Activated T-cell treated with anti-CD3 and anti-CD28 coated beads, Interleukin-2, amount 50 U/mL, for 72 hours (primary cell): ENCODE measurements at places on chromosomes 16 and 17.
A peak's percentile ranks its signal among the peaks of the same experiment; 100 is the strongest.

DNA sequence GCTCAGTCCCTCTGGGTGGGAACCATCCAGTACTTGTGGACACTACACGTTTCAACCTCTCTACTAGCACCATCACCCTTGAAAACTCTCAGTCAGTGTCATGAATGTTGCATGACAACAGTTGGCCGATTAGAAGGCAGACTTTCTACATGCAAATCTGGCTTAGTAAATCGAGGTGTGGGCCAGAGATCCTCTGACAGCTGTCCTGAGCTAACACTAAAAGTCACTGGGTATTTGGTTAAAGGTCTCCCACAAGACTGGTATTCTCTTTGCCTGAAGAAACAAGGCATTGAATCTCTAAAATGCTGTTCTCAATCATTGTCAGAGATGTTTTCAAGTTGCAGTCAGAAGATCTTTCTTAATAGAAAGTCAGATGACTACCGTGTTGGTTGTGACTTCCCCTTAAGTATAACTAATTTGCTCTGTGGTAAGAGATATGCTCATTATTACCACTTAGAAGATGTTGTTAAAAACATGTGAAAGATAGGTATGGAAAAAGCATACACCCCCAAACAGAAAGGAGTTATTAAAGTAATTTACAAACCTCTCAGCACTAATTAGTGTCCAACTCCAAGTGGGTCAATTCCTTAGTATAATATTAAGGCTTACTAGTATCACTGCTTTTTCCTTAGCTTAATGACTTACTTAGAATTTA is 62.3 kb downstream of the WNT3 start:
- H3K27ac ChIP-seq: no peak overlapping the region
- no peak for DNase-seq
- H3K4me1 ChIP-seq: no peaks in the 10 kb centered on the region
- H3K27me3 ChIP-seq: no peaks in the 10 kb centered on the region

- peak; percentile 65 for DNase-seq
- no peaks in the 10 kb centered on the region for H3K36me3 ChIP-seq
- H3K27me3 ChIP-seq: peaks cover 12% of the 10 kb centered on the region
- H3K4me1 ChIP-seq: no peaks in the 10 kb centered on the region
- H3K4me3 ChIP-seq: no peak overlapping the region
- H3K27ac ChIP-seq: no peak overlapping the region
These were observed 11.8 kb downstream of the SYT17 start for GRCh38 chr16:19179546-19180490.

- peaks cover 6% of the 10 kb centered on the region for H3K4me1 ChIP-seq
- peaks cover 6% of the 10 kb centered on the region for H3K36me3 ChIP-seq
- no peak overlapping the region for H3K4me3 ChIP-seq
- H3K27me3 ChIP-seq: no peaks in the 10 kb centered on the region
- no peak overlapping the region for H3K27ac ChIP-seq
These were observed 23.9 kb downstream of the SLC39A11 start for GRCh38 chr17:73068322-73069153.

GRCh38 chr16:1338119-1338730 is 4.8 kb downstream of the BAIAP3 start:
- no peak overlapping the region for H3K4me3 ChIP-seq
- no peaks in the 10 kb centered on the region for H3K36me3 ChIP-seq
- H3K27me3 ChIP-seq: peaks cover 20% of the 10 kb centered on the region
- peak; percentile 35 for DNase-seq
- no peak overlapping the region for H3K27ac ChIP-seq

DNA sequence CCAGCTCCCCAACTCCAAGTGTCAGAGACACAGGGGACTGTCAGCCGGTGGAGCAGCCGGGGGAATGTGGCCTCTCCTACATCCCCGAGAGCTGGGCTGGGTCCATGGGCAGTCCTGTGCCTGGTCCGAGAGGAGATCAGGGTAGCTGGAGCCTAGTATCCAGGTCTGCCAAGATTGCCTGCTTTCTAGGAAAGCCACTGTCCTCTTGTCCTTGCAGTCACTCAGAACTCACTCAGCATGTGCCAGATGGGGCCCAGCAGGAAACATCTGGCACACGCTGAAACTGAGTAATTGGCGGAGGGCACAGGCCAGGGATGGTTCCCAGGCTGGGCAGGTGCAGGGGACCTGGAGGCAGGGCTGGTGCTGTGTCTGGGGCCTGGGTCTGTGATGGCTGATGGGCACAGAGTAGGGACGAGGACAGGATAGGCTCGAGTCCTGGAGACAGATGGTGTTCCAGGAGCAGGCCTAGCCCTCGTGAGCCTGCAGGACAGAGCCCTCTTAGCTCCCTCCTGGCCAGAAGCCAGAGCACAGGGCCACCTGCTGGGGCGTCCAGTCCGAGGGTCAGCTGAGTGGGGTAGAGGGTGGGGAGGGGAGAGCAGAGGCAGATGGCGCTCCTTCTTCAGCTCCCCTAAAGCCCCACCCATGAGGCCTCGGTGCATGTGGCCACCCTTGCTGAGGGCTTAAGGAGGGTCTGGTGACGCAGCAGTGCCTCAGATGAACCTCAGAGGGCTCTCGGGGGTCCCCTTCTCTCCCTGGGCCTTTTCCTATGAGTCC is 31.1 kb downstream of the ADCY7 start:
- H3K4me1 ChIP-seq: no peaks in the 10 kb centered on the region
- H3K27ac ChIP-seq: no peak overlapping the region
- H3K27me3 ChIP-seq: no peaks in the 10 kb centered on the region
- H3K4me3 ChIP-seq: no peak overlapping the region
- no peak for DNase-seq

DNA sequence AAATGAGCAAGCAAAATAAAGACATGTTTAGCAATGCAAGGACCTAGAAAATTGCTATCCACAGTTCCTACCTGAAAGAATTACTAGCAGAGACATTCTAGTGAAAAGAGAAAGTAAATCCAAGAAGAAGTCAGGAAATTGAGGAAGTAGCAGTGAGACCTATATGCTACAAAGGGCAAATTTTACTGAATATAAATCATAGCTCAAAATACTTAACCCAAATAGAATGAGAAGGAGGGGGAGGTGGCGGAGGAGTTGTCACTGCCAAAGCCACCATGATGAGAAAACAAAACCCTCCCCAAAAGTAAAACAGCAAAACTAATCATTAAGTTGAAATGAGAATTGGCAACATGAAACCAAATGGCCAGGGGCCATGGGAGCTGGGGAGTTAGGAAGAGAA is 39.3 kb downstream of the PITPNM3 start:
- no peak overlapping the region for H3K27ac ChIP-seq
- H3K36me3 ChIP-seq: no peaks in the 10 kb centered on the region
- H3K27me3 ChIP-seq: no peaks in the 10 kb centered on the region
- no peak for DNase-seq

GRCh38 chr17:13346996-13347762 is 254.6 kb downstream of the HS3ST3A1 start:
- DNase-seq: peak; percentile 34
- H3K36me3 ChIP-seq: peaks cover 4% of the 10 kb centered on the region
- H3K4me1 ChIP-seq: peaks cover 14% of the 10 kb centered on the region
- H3K27ac ChIP-seq: peak overlapping the region; percentile 7
- peaks cover 6% of the 10 kb centered on the region for H3K27me3 ChIP-seq
- peak overlapping the region; percentile 9 for H3K4me3 ChIP-seq

GRCh38 chr16:68230956-68231355 is 5.0 kb downstream of the ESRP2 start:
- no peaks in the 10 kb centered on the region for H3K27me3 ChIP-seq
- no peak overlapping the region for H3K27ac ChIP-seq
- H3K4me3 ChIP-seq: no peak overlapping the region
- H3K4me1 ChIP-seq: peaks cover 33% of the 10 kb centered on the region
- H3K36me3 ChIP-seq: peaks cover 2% of the 10 kb centered on the region

GRCh38 chr16:49617016-49617629 is 238.8 kb downstream of the ZNF423 start:
- no peak for DNase-seq
- H3K27me3 ChIP-seq: no peaks in the 10 kb centered on the region
- H3K36me3 ChIP-seq: no peaks in the 10 kb centered on the region
- H3K4me1 ChIP-seq: no peaks in the 10 kb centered on the region

- H3K4me1 ChIP-seq: peaks cover 50% of the 10 kb centered on the region
- no peaks in the 10 kb centered on the region for H3K27me3 ChIP-seq
- no peak overlapping the region for H3K27ac ChIP-seq
- peak overlapping the region; percentile 75 for H3K4me3 ChIP-seq
These were observed 37.4 kb upstream of the ARHGAP17 start for GRCh38 chr16:25052530-25052929.

GRCh38 chr17:17077861-17078732 is 35.8 kb downstream of the MPRIP start:
- no peak overlapping the region for H3K4me3 ChIP-seq
- DNase-seq: no peak
- H3K36me3 ChIP-seq: peaks cover 2% of the 10 kb centered on the region
- H3K27me3 ChIP-seq: no peaks in the 10 kb centered on the region

GRCh38 chr17:59832883-59833379 is 59.8 kb downstream of the TUBD1 start:
- H3K4me1 ChIP-seq: peaks cover 90% of the 10 kb centered on the region
- peak overlapping the region; percentile 33 for H3K4me3 ChIP-seq
- peaks cover 3% of the 10 kb centered on the region for H3K36me3 ChIP-seq
- H3K27me3 ChIP-seq: no peaks in the 10 kb centered on the region
- H3K27ac ChIP-seq: peak overlapping the region; percentile 100
- no peak for DNase-seq

DNA sequence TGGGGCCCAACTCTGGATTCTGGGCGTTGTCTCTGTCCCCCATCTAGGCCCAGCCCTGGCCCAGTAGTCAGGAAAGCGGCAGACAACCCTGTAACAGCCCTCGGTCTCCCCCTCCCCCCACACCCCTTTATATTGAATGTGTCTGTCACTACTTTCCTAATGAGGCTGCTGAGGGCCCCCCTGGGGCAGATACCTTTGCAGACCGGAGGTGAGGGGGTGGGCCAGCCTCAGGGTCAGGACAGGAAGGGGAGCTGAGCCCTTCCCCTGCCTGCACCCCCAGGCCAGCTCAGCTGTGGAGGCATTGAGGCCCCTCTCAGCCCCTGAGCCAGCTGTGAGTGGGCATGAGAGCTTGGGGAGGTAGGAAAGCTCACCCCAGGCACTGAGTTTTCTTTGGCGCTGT is 17.1 kb downstream of the RAI1 start:
- no peak overlapping the region for H3K4me3 ChIP-seq
- no peak for DNase-seq
- no peak overlapping the region for H3K27ac ChIP-seq
- no peaks in the 10 kb centered on the region for H3K36me3 ChIP-seq
- no peaks in the 10 kb centered on the region for H3K27me3 ChIP-seq
- peaks cover 57% of the 10 kb centered on the region for H3K4me1 ChIP-seq

DNA sequence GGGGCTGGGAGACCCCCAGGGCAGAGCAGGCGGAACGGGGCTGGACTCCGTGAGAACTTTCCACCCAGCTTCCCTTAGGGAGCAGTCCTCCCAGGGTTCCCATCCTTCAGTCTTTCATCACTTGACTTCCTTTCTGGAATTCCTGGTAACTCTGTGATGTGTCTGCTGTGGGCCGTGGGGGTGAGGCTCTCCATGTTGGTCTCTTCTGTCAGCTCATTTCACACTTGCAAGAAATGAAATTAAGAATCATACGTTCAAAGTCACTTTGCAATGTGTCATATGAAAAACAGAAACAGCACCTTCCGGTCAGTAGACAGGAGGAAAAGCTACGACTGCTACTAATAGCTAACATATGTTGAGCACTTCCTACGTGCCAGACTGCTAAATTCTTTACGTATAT is 5.4 kb upstream of the BBS2 start:
- no peaks in the 10 kb centered on the region for H3K36me3 ChIP-seq
- peaks cover 7% of the 10 kb centered on the region for H3K4me1 ChIP-seq
- no peak for DNase-seq
- no peaks in the 10 kb centered on the region for H3K27me3 ChIP-seq
- H3K4me3 ChIP-seq: no peak overlapping the region
- H3K27ac ChIP-seq: no peak overlapping the region

DNA sequence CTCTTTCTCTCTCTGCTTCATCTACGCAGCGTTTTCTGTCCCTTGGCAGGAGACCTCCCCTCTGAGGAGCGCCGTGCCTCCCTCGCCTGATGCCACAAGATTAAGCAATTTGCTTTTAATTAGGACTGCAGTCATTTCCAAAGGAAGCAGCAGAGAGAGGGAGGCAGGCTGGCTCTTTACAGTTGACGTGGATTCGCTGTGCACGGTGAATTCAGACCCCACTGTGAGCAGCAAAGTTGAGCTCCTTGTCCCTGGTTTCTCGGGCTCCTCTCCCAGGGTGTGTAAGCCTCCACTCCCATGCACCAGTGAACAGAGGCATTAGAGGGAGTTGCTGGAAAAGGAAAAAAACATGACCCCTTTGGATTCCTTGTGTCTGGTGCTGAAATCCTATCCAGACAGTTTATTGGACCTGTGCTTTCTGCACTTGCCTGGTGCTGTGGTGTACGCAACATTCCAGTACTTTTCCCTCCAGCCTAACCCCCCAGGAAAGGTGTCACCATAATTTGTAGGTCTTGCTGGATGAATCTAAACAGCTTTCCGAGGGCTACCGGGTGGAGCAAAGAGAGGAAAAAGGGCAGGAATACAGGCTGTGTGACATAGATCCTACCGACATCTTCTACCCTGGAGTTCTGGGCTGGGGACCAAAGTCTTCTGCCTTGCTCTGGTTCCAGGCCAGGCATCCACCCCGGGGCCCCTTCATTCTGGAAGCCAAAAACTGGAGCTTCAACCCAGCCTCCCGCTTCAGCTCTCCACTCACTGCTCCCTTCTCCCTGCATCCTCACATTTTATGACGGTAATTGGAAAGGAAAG is 171.0 kb downstream of the MAF start:
- H3K27me3 ChIP-seq: peaks cover 6% of the 10 kb centered on the region
- DNase-seq: no peak
- H3K36me3 ChIP-seq: no peaks in the 10 kb centered on the region
- H3K27ac ChIP-seq: no peak overlapping the region
- no peaks in the 10 kb centered on the region for H3K4me1 ChIP-seq
- H3K4me3 ChIP-seq: no peak overlapping the region

GRCh38 chr16:79185711-79186110 is 414.8 kb downstream of the MAF start:
- no peak overlapping the region for H3K4me3 ChIP-seq
- no peak overlapping the region for H3K27ac ChIP-seq
- H3K36me3 ChIP-seq: peaks cover 10% of the 10 kb centered on the region
- DNase-seq: no peak
- H3K4me1 ChIP-seq: peaks cover 36% of the 10 kb centered on the region

DNA sequence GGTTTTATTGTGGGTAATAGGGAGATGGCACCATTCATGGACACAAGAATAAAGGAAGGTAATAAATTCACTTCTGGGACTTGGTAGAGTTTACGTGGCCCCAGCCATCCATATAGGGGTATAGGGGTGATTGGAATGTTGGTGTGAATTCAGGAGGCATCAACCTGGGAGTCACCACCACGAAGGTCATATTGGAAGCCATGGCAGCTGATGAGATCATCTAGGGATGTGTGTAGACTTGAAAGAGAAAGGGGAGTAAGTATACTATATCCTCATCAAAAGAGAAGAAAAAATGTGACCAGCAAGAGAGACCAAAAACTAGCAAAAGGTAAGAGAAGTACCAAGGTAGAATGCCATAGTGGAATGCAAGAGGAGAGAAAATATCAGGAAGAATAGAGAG is 26.6 kb upstream of the GINS3 start:
- H3K4me3 ChIP-seq: no peak overlapping the region
- peaks cover 28% of the 10 kb centered on the region for H3K27me3 ChIP-seq
